ENCODE measurements at places on chromosomes 4 and X.

DNA sequence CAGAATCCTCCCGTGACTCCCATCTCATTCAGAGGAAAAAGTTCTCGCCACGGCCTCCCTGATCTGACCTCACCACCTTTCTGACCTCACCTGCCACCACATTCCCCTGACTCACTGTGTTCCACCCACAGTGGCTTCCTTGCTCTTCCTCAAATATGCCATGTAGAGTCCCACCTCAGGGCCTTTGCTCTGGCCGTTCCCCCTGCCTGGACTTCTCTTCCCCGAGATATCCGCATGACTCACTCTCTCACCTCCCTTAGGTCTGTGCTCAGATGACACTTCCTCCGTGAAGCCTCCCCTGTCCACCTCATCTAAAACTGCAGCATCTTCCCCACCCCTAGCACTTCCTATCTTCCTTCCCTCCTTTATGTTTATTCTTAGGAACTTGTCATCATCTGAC, 7.2 kb upstream of the TSPYL2 start:
- DNase-seq = no peak

DNA sequence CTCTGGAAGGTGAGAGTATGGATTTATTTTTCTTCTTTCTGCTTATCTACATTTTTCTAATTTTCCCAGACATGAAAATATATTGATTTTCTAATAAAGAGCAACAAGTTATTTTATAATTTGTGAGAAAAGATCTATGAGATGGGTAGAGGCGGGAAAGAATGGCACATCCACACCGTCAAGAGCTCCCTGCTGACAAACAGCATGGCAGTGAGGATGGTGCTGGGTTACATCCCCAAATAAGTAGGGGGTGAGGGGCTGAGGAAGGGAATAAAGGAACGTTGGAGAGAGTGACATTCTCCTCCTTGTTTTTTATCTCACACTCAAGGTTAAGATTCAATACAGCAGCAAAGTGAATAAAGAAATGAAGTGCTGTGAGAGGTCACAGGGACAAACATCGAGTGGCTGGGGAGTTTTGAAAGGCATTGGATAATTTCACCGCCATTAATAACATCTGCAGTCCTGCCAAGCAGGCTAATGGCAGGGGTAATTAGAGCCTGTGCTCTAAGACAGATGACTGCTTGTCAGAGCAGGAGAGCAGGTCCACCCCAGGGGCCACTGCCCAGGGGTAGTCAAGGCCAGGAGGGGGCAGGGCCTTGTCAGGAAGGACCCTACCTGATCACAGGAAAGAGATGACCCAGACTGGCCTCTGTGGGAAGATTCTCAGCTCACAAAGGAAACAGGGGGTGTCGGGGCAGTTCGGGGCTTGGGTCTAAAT, 323.8 kb downstream of the FBXW7 start:
- no peak for DNase-seq

GRCh38 chr4:55181010-55182005, 55.9 kb upstream of the KDR start:
- DNase-seq = no peak

GRCh38 chr4:183823434-183823833, 81.7 kb upstream of the STOX2 start:
- no peak for DNase-seq

GRCh38 chr4:127239902-127240763, 392.6 kb upstream of the INTU start:
- no peak for DNase-seq

All from right renal cortex interstitium (tissue), 3 donors.